Activated naive CD4-positive, alpha-beta T cell (primary cell): ENCODE measurements at places on chromosomes 11 and 22.

DNA sequence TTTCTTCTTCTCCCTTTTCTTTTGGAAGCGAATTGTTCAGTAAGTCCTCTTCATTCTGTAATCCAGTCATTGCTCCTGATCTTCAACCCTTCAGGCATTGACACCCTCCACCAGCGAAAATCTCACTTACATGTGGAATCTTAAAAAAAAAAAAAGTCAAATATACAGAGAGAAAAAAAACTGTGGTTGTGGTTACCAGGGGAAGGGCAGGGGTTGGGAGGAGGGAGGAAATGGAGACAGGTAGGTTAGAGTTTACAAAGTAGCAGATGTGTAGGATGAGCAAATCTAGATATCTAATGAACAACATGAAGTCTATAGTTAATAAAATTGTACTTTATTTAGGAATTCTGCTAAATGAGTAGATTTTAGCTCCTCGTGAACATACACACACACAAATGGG, 17.7 kb upstream of the TMEM123 start:
- no peak for DNase-seq

DNA sequence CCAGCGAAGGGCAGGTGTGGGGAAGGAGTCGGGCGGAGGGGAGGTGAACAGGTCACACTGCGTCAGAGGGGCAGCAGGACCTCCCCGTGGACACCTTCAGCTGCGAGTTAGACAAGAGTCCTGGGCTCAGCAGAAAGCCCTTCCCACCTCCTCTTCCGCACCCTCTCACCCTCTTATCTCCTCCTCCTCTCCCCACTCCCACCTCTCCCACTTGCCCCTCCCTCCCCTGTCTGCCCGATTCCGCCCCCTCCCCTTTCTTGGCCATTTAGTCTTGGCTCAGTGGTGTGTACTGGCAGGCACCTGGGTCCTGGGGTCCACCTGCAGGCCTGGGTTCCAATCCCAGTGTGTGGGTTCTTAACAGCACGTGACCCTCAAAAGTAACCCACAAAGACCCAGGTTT, 37.2 kb downstream of the CYTH4 start:
- no peak for DNase-seq

GRCh38 chr11:70611821-70612220, 213.5 kb downstream of the CTTN start:
- no peak for DNase-seq

- DNase-seq = no peak
Measured at GRCh38 chr22:38572065-38572464, 2.1 kb upstream of the DMC1 start.

DNA sequence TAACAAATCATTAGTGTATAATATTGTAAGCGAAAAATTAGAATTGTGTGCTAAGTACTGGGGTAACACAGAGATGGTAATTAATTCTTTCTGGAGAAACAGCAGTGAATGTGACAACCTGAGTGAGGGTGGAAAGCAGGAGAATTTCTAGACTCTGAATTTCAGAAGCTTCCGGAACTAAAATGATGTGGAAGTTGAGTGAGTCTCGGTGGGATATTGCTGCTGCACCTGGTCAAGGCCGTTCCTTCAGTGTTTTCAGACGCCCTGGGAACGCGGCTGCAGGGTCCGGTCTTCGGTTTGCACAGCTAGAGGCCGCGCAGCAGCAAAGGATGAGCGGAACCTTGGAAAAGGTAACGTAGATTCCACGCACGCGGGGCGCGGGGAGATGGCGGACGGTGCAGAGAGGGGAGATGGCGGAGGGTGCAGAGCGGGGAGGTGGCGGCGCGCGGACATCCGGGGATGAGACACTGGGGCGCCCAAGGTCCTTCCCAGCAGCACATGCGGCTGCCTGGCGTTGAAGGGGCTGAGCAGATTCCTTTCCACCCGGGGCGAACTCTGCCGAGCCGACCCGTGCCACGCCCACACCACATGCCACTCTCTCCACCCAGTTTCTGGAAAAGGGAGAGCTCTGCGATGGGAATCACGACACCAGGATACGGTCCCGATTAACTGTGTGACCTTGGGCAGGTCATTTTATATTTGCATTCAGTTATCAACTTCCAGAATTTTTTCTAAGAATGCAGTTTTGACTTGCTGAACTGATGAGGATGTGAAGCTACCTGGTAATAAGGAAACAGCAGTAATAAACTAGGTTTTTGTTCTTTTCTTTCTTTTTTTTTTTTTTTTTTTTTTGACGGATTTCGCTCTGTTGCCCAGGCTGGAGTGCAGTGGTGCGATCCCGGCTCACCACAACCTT, at the start of gene MRPL48:
Gene MRPL48, plus strand, starts transcription at position 232 of the 916 bp plus-strand sequence. Its CDS starts 98 bp downstream, at position 330.
- peak; percentile 71 for DNase-seq

GRCh38 chr11:76768909-76769560, 14.1 kb upstream of the TSKU start:
- DNase-seq = no peak

DNA sequence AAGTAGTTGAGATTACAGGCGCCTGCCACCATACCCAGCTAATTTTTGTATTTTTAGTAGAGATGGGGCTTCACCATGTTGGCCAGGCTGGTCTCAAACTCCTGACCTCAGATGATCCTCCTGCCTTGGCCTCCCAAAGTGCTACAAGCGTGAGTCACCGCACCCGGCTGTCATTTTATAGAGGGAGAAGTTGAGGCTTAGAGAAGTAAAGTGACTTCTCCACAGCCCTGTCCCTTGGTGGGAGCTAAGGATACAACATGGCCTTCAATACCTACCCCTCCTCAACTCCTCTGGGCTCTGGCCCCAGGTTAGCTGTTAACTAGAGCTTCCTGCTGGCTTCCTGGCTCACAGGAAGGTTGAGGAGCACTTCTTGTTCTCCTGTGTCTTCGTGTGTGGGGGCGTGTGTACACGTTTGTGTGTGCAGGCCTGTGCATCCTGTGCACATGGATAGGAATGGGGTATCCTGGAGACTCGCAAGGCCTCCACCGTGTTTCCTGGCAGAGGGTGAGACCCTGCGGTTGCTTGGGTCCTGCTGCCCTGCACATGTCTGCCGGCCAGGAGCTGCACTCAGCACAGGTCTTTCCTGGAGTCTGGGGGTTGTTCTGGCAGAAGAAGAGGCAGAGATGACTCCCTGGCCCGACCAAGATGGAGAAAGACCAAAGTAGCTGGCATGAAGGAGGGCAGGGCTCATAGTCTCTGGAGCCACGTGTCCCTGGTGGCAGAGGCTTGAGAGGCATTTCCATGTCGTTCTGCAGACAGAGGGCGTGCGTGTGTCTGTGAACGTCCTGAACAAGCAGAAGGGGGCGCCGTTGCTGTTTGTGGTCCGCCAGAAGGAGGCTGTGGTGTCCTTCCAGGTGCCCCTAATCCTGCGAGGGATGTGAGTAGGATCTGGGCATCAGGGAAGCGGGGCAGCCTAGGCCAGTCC, 2.4 kb downstream of the SIDT2 start:
- no peak for DNase-seq

DNA sequence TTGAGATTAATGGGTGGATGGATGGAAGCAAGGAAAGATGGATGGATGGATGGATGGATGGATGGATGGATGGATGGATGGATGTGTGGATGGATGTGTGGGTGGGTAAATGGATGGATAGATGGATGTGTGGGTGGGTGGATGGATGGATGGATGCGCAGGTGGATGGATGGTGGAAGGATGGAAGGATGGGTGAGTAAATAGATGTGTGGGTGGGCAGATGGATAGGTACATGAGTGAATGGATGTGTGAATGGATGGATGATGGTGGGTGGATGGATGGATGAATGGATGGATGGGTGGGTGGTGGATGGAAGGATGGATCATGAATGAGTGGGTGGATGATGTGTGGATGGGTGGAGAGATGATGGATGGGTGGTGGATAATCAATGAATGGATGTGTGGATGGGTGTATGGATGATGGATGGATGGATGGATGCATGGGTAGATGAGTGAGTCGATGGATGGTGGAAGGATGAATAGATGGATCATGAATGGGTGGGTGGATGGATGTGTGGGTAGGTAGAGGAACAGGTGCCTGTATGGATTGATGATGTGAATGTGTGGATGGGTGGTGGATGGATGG, 375.2 kb downstream of the BRD1 start:
- DNase-seq = no peak

DNA sequence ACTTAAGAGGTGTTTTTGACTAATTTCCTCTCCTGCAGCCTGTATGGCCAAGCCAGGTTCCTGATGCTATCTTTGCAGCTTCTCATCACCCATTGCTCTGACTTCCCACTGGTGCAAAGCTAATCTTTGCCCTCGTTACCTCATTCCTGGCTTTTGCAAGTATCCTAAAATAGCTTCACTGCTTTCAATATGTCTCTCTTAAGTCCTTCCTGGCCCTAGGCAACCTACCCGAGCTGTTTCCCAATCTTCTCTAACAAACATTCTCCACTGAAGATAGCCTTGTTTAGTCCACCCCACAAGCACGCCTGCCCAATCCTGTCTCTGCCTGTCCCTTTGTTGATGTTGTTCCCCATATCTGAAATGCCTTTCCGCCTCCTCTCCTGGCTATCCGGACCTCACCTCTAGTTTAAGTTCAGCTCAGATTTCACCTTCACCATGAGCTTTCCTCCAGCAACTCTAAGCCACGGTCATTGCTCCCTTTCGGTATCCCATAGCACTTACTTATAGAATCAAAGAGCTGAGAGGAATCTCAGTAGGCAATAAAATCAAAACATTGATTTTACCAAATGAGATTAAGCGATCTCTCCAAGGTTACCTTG, 30.1 kb upstream of the CECR2 start:
- DNase-seq = no peak

GRCh38 chr11:103807806-103808205, 228.6 kb upstream of the DDI1 start:
- no peak for DNase-seq

GRCh38 chr11:125071435-125071834, 8.3 kb downstream of the SLC37A2 start:
- DNase-seq = no peak

GRCh38 chr22:44211256-44211945, 30.7 kb downstream of the PARVG start:
- DNase-seq = no peak

- no peak for DNase-seq
Measured at GRCh38 chr11:28819741-28820140, 711.6 kb downstream of the METTL15 start.

GRCh38 chr11:47991266-47991830, 11.0 kb downstream of the PTPRJ start:
- no peak for DNase-seq

GRCh38 chr11:68928136-68928880, 24.6 kb downstream of the IGHMBP2 start:
- DNase-seq = no peak

DNA sequence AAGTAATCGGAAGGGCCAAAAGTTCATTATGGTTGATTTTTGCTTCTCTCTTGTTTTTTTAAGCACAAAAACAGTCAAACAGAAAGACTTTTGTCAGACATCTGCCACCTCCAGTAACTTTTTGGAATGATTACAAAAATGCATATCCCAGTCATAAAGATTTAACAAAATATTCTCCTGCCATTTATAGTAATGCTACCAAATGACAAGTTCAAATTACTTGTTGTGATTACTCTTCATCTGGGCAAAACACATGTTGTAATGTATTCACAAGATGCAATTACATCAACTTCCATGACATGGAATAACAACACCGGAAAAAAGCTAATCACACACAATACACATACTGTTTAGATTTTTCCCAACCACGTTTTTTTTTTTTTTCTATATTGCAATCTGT, 1017.5 kb upstream of the TENM4 start:
- no peak for DNase-seq

DNA sequence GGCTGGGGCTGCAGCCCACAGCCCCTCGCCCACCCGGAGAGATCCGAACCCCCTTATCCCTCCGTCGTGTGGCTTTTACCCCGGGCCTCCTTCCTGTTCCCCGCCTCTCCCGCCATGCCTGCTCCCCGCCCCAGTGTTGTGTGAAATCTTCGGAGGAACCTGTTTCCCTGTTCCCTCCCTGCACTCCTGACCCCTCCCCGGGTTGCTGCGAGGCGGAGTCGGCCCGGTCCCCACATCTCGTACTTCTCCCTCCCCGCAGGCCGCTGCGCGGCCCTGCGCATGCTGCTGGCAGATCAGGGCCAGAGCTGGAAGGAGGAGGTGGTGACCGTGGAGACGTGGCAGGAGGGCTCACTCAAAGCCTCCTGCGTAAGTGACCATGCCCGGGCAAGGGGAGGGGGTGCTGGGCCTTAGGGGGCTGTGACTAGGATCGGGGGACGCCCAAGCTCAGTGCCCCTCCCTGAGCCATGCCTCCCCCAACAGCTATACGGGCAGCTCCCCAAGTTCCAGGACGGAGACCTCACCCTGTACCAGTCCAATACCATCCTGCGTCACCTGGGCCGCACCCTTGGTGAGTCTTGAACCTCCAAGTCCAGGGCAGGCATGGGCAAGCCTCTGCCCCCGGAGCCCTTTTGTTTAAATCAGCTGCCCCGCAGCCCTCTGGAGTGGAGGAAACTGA, 731 bp downstream of the GSTP1 start:
- peak; percentile 35 for DNase-seq

DNA sequence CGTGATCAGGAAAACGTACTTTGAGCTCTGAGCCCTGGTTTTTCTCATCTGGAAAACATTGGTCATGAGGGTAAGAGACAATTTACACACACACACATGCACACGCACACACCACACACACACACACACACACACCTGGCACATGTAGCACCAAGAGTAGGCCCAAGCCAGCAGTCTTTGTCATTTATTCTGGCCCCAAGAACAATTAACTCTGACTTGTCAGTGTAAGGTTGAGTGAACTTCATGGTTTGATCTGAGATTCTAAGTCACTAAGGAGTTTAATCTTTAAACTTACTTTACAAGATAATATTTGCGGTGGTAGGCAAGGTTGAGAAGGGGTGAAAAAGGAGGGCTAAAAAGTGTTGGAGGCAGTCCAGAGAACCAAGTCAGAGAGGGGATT, 44.1 kb downstream of the MMP20 start:
- DNase-seq = no peak

DNA sequence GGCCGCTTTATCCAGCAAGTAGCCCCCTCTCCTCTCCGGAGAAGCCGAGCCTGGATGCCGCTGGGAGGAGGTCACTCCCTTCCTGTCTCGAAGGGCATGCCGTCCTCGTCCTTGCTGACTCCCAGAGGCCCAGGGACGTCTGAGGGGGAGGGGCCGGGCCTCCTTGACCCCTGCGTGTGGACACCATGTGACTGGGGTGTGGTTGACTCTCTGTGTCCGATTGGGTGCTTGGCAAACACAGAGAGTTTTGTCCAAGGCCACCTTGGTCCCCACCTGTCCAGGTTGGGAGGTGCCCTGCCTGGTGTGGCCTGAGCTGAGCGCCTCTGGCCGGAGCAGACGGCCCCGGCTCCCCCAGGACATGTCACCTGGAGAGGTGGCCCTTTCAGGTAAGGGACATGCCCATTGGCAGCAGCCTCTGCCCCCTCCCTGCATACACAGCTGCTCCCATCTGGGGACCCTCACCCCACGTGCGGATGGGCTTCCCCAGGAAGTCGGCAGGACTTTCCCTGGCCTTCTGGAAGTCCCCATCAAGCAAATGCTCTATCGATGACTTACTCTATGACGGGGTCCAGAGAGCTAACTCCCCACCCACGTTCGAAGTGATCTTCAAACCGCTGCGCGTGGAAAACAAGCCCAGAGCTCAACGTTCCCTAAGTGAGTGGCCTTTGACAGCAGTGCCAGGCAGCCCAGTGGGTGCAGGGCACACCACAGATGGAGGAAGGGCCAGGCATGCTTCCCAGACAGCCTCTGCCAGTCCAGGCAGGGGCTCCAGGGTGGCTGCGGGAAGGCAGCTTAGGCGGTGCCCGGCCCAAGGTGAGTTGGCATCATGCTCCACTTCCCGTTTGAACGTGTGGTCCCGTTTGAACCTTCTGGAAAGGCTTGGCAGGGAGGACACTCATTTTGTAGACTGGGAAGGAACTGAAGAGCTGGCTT, at the start of gene SMIM38:
Gene SMIM38, plus strand, starts transcription at position 634 of the 933 bp plus-strand sequence. CDS start 1,912 bp downstream, outside the sequence.
- no peak for DNase-seq

GRCh38 chr22:20142711-20143621, 7.9 kb downstream of the CCDC188 start:
- DNase-seq = no peak

GRCh38 chr11:9765320-9766101, 101.6 kb downstream of the SWAP70 start:
- DNase-seq = no peak
